Hair follicle dermal papilla cell (primary cell): ENCODE measurements at places on chromosomes 1 and 21. TPM values are rescaled to one million over a fixed set of nuclear protein-coding genes. Genes with fewer than 3 reads are reported as not detected.

RGS8 gene
- 0.16 TPM in 1 of 2 replicates, not detected in the other for total RNA-seq

MMEL1 gene
- total RNA-seq: 1.2 TPM in 1 of 2 replicates, not detected in the other

SPRR2A gene
- not detected in 2 replicates for total RNA-seq

C4BPA gene
- total RNA-seq: not detected in 2 replicates

VHLL gene
- not detected in 2 replicates for total RNA-seq
